ENCODE measurements at places on chromosomes 12 and 14.

- no peak for DNase-seq
These were observed 30.3 kb upstream of the AMIGO2 start for GRCh38 chr12:47110011-47110541.

DNA sequence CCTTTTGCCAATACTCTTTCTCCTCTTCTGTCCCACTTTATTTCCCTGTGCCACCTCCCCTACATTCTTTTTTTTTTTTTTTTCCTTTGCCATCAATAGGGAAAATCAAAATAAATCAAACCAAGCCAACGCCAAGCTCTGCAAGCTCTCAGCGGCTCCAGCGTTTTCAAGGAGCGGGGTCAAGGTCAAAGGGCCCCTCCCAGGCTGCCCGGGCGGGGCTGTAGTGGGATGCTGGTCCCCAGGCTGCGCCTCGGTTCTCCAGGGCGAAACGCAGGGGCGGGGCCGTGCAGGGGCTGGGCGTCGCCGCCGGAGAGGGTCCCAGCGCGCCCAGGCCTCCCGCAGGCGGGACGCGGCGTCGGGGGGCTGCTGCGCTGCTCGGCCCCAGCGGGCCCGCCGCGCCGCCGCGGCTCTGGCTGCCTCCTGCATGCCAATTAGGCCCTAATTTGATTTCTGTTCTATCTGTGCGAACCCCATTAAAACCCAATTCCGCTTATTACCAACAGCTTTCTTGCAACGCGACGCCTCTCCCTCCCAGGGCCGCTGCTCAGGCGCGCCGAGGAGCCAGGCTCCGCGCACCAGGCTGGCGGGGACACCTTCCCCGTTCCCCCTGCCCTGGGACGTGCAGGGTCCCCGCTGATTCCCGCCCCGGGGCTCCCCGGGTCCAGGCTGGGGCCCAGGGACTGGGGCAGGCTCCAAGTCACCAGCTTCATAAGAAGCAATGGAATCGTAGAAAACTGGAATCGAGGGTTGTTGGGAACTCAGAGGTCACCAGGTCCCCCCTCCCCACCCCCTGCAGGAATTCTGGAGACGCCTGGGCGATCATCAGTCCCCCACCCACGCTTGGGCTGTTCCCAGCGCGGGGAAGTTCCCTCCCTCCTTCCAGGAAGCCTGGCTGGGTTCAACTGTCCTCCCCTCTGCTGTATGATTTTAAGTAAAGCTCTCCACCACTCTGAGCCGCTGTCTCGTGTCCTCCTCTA, 50.7 kb upstream of the MAP1LC3B2 start:
- no peak for DNase-seq

DNA sequence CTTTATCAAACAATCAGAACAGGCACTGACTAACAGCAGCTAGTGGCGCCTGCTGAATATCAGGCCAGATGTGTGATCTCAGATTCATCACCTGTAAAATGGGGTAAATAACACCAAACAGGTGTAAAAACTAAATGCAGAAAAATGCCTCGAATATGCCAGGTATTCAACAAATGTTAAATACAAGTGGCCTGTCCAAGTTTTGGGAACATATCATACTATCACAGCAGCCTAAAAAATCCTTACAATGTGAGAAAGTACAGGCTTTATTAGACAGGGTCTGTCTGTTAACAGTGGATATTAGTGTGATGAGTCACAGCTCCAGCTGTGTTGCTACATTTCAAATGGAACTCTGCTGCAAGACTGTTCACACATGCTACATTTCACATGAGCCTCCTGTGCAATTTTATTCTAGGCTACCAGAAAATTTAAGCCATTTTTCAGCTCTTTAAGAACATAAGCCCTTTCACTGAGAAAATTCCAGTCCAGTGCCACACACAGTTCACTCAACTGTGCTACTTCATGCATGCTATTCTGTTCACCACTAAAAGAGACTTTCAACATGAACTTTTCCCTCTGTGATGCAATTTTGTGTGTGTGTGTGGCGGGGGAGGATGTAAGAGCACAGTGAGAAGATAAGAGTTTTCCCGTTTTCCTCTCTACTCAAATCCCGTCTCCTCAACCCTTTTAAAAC, 56.7 kb downstream of the MSRB3 start:
- no peak for DNase-seq

- DNase-seq = no peak
These were observed 14.4 kb downstream of the G2E3 start for GRCh38 chr14:30573226-30573814.

GRCh38 chr12:52903285-52903854, 1.5 kb downstream of the KRT8 start:
- peak; percentile 82 for DNase-seq

DNA sequence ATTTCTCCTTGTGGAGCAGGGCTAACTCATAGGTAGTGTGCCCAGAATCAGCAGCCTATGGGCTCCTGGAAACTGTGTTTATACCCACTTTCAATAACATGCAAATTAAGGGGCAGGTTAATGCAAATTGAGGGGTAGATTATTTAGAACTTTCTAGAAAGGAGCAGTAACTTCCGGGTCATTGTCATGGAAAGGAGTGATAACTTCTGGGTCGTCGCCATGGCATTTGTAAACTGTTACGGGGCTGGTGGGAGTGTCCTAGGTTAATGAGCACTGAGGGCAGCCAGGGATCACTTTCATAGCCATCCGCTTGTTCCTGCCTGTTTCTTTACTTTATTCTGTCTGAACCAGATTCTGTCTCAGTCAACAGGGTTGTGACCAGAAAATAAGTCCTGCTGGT, 143.3 kb upstream of the RFLNA start:
- no peak for DNase-seq

GRCh38 chr14:88324930-88325329, 1.9 kb upstream of the KCNK10 start:
- no peak for DNase-seq

GRCh38 chr12:94620621-94621020, 29.7 kb downstream of the TMCC3 start:
- DNase-seq = no peak

- DNase-seq = no peak
These were observed 1.4 kb downstream of the TMTC2 start for GRCh38 chr12:82688035-82688501.

GRCh38 chr12:87112571-87113345, 856.6 kb upstream of the MGAT4C start:
- no peak for DNase-seq

DNA sequence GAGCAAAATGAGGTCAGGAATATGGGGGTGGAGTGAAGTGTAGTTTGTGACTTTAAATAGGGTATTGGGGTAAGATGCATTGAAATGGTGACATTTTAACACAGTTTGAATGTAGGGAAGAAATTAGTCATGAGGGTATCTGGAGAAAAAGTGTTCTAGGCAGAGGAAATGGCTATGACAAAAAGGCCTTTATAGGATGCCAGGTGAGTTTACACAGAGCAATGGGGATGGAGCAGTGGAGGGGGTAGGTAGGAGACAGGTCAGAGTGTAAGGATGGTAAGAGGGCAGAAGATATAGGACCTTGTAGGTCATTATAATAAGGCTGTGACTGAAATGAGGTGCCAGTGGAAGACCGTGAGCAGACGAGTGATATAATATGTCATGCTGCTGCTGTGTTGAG, 30.4 kb downstream of the HEATR5A start:
- peak; percentile 6 for DNase-seq

- DNase-seq = no peak
These were observed 1.9 kb downstream of the MYO1A start for GRCh38 chr12:57047981-57048380.

GRCh38 chr12:50913224-50913623, 39.1 kb upstream of the HIGD1C start:
- DNase-seq = no peak

GRCh38 chr14:76814726-76815645, 2.3 kb upstream of the ANGEL1 start:
- DNase-seq = no peak

GRCh38 chr14:92848887-92849286, 54.8 kb downstream of the GOLGA5 start:
- no peak for DNase-seq

- DNase-seq = no peak
These were observed 213.9 kb downstream of the ANO6 start for GRCh38 chr12:45429831-45430230.

DNA sequence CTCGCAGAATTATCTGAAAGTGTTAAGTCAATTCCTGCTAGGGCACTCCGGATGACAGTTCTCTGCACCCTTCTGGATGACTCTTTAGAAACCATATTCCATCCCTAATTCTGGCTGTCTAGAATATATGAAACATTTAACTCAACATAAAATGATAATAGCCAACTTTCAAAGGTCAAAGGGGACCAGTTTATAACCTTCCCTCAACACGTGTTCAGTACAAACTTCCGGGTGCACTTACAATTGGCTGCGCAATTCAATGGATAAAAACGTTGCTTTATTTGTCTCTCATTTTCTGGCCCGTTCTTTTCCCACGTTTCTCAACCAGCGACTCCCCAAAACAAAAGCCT, 1.3 kb downstream of the SBNO1 start:
- no peak for DNase-seq

- DNase-seq = no peak
These were observed 63.4 kb upstream of the FBRSL1 start for GRCh38 chr12:132426349-132427173.

- no peak for DNase-seq
These were observed 213.2 kb downstream of the C12orf50 start for GRCh38 chr12:87815771-87816585.

DNA sequence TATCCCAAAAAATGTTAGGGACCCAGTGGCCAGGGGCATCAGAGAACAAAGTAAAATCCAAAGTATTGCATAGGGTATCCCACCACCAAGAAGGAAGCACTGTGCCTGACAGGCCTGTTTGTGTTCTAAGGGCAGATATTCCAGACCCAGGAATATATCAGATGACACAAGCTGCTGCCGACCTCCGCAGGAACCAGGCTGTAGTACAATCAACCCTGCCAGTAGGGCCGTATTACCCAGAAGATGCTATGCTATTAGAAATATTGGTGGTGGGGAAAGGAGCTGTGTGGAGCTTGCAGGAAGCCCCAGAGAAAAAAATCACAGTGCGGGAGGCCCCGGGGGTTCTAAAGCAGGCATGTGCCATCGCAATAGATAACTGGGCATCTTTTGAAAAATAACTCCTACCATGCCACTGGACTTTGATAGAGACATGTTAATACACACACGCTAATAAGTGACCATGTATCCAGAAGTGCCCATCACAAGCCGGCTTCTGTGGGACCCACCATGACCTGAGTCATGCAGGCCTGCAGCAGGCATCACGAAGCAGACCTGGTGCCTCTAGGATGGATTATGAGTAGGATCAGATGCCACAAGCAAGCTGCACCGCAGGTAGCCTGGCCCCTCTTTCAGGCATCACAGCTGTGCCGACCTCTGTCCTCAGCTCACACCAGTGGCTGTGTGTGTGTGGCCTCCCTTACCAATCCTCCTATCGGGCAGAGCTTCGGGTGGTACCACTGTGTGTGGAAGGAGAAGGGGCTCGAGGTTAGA, 242.7 kb downstream of the BCL11B start:
- DNase-seq = no peak

GRCh38 chr12:8078398-8078797, 3.7 kb upstream of the NECAP1 start:
- DNase-seq = peak; percentile 78
